Thymus (tissue), 14 donors: ENCODE measurements at places on chromosomes 13 and 19.

- no peak for DNase-seq
These were observed 45.4 kb upstream of the MIR17HG start for GRCh38 chr13:91302111-91302510.

DNA sequence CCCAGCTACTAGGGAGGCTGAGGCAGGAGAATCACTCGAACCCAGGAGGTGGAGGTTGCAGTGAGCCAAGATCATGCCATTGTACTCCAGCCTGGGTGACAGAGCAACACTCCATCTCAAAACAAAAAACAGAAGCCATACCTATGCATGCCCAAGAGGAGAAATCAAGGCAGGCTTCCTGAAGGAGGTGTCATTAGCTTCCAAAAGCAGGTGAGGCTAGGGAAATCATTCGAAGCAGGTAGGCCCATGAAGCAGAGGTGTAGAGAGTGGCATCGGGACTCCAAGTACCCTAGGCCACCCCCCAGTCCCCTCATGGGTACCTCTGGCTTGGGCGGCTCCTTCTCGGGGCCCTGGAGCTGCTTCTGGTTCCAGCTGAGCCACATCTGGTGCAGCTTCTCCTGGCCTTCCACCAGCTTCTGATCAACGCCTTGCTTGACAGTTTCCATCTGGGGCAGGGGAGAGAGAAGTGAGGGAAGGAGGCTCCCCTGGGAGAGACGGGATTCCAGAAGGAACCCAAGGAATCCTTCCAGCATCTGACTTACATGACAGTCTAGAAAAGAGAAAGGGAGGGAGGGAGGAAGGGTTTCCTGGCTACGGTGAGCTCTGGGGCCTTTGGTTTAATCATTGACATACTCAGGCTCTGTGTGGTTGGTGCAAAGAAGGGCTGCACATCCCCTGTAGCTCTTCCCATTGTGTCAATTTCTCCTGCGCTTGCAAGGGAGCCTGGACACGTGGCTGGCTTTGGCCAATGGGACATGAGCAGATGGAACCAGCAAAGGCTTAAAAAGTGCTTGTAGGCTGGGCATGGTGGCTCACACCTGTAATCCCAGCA is 13.1 kb upstream of the TICAM1 start:
- no peak for DNase-seq

GRCh38 chr13:109226631-109227030 is 559.8 kb downstream of the IRS2 start:
- no peak for DNase-seq

GRCh38 chr13:40897053-40897452 is 107.6 kb downstream of the SLC25A15 start:
- no peak for DNase-seq

DNA sequence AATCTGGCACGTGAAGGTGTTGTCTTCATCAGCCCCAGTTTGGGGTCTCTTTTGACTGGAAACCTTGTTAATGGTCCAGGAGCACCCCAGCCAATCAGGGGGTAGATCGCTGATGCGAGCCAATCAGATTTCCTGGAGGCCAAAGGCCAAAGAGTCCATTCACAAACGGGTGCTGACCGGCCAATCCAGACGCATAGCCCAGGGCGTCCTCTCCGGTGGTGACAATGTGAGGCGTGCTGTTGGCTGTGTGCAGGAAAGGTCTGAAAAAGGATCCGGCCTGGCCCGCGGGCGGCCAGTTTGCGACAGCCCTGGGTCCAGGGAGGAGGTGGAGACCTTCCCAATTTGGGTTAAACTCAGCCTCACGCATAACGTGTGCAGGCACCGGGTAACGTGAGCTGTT is 3.1 kb downstream of the MAST3 start:
- DNase-seq = no peak

DNA sequence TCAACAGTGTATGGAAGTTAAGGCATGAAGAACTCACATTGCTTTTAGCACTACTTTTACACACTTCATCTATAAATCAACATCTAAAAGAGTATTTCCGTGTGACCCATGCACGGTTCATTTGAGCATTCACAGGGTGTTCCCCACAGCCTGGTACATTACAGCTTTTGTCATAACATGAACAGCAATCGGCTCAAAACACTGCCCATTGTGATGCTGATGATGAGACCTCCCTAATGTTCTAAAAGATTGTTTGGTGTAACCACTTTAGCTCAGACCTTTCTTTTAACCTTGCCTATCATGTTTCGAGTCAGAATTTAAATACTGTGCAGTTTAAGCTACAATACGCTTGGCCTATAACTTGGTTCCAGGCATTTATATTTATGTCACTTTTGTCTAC is 4.1 kb upstream of the KLF5 start:
- DNase-seq = no peak
